Type B pancreatic cell (in vitro differentiated cells): ENCODE measurements at places on chromosomes 16 and 17. TPM values are rescaled to one million over a fixed set of nuclear protein-coding genes. Genes with fewer than 3 reads are reported as not detected.
A peak's percentile ranks its signal among the peaks of the same experiment; 100 is the strongest.

DNA sequence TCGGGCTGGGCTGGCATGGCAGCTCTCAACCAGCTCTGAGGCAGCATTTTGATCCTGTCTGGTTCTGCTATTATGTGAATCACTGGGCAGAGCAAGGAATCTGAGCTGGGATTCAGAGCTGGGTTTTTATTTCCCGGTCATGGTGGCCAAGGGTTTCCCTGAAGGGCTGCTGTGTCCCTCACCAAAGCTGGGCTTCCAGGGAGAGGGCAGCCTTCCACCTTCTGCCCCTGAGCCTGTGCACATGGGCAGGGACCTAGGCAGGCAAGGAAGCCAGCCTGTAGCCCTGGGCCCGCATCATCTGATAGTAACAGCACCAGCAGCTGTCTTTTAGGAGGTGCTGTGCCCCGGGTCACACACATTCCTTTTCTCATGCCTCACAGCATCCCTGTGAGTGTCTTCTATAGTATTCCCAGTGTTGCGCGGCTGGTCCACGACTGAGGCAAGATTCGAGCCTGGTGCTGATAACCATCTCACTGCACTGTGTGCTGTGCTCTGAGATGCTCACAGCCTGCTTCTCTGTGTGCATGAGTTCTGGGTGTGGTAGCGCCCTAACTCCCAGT is 85.3 kb upstream of the PLCG2 start:
- DNase-seq = no peak
- peaks cover 21% of the 10 kb centered on the region for H3K36me3 ChIP-seq
- H3K27ac ChIP-seq = peak overlapping the region; percentile 46
- H3K4me3 ChIP-seq = no peak overlapping the region

- no peak overlapping the region for H3K27ac ChIP-seq
- peaks cover 4% of the 10 kb centered on the region for H3K36me3 ChIP-seq
- H3K4me3 ChIP-seq = no peak overlapping the region
- peaks cover 7% of the 10 kb centered on the region for H3K4me1 ChIP-seq
- DNase-seq = no peak
- H3K27me3 ChIP-seq = peaks cover 16% of the 10 kb centered on the region
Measured at GRCh38 chr17:76940738-76941350, 72.6 kb downstream of the MGAT5B start.

- H3K27ac ChIP-seq = peak overlapping the region; percentile 9
- H3K27me3 ChIP-seq = peaks cover 3% of the 10 kb centered on the region
- H3K36me3 ChIP-seq = no peaks in the 10 kb centered on the region
- H3K4me3 ChIP-seq = no peak overlapping the region
- DNase-seq = no peak
Measured at GRCh38 chr16:11615748-11616447, 29.2 kb upstream of the LITAF start.

GRCh38 chr17:78517421-78517820 is 59.8 kb downstream of the DNAH17 start:
- no peak for DNase-seq
- H3K4me3 ChIP-seq = no peak overlapping the region
- H3K36me3 ChIP-seq = no peaks in the 10 kb centered on the region
- H3K27me3 ChIP-seq = no peaks in the 10 kb centered on the region

GRCh38 chr17:82348866-82349265 is 10.2 kb upstream of the TEX19 start:
- no peak for DNase-seq
- peaks cover 3% of the 10 kb centered on the region for H3K27me3 ChIP-seq
- H3K4me3 ChIP-seq = no peak overlapping the region
- H3K36me3 ChIP-seq = no peaks in the 10 kb centered on the region

- no peak overlapping the region for H3K4me3 ChIP-seq
- no peaks in the 10 kb centered on the region for H3K4me1 ChIP-seq
- H3K36me3 ChIP-seq = no peaks in the 10 kb centered on the region
- DNase-seq = no peak
Measured at GRCh38 chr16:24208710-24209109, 47.4 kb upstream of the CACNG3 start.

DNA sequence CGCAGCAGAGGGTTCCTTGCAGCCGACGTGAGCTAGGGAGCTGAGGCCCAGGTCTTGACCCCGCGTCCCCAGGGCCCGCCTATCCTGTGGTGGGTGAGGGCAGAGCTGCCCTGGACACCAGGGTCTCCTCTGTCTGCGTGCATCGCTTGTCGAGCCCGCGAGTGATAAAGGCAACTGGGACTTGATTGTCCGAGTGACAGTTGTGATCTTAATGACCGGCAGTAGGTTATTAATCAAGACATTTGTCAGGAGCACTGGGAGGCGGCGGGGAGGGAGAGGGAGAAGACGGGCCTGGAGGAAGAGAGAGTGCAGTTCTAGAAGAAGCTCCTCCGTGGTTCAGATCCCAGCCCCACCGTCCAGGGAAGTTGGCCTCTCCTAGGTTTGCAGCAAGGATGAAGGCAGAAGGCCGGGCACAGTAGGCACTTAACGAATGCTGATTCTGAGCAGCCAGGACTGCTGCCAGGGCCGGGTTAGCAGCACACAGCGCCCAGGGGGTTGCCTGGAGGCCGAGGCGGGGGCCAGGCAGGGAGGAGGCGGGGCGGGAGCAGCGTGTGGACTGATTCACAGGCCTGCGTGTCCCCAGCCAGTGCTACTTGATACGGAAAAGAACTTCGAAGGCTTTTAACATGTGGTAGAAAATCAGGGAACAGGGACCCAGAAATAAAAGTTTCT is 11.3 kb upstream of the GSE1 start:
- no peak for DNase-seq
- no peaks in the 10 kb centered on the region for H3K36me3 ChIP-seq
- H3K27me3 ChIP-seq = no peaks in the 10 kb centered on the region
- H3K27ac ChIP-seq = peak overlapping the region; percentile 29

DNA sequence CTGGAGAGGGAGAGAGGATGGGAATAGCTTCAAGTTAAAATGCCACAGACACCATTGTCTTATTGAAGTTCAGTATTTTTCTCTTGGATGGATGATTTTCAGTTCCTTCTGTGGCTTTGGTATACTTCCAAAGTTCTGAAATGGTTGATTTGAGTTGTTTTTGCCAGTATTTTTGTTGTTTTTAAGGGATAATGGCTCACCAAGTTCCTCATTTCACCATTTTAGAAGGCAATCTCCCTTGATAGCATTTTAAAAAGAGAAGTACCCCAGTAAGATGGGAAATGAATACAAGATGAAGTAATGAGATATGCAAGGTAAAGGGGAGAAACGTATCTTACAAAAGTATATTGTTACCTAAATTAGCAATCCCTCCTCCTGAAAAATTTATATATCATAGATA is 18.5 kb upstream of the SPDYE4 start:
- no peaks in the 10 kb centered on the region for H3K4me1 ChIP-seq
- no peaks in the 10 kb centered on the region for H3K36me3 ChIP-seq
- no peak for DNase-seq

GRCh38 chr16:12557786-12558185 is 245.9 kb downstream of the CPPED1 start:
- no peak overlapping the region for H3K4me3 ChIP-seq
- no peaks in the 10 kb centered on the region for H3K27me3 ChIP-seq
- H3K27ac ChIP-seq = no peak overlapping the region
- DNase-seq = no peak
- H3K36me3 ChIP-seq = no peaks in the 10 kb centered on the region

- peaks cover 13% of the 10 kb centered on the region for H3K4me1 ChIP-seq
- H3K27ac ChIP-seq = no peak overlapping the region
- H3K27me3 ChIP-seq = no peaks in the 10 kb centered on the region
Measured at GRCh38 chr16:85733155-85733838, 17.6 kb downstream of the C16orf74 start.

DNA sequence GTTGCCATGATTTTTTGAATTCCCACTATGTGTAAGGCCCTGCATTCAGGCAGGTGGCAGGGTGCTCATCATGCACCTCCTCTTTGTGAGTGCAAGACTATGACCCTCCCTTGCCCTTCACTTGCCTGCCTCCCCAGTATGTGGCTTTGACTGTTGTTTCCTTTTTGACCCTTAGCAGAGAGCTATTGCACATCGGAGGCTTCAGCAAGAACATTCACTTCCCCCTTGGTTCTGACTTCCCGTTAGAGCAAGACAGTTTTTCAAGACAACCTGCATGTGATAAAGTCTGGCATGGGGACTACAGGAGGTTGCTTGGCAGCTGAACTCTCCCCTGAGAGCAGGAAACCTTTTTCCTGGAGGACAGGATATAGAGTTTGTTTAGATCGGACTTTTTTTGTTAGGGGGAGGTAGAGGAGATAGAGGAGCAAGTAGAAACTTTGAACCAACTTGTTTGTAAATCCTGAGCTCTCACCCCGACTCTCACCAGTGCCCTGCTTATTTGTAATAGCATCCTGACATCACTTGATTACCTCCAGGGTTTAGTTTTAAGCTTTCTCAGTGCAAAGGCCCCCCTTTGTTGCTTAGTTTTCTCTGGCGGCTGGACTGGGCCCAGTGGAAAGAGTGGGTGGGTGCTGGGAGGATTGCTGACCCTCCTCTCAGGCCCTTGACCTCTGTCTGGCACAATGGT is 34.3 kb downstream of the LIMD2 start:
- H3K36me3 ChIP-seq = peaks cover 6% of the 10 kb centered on the region
- no peak overlapping the region for H3K27ac ChIP-seq
- no peak overlapping the region for H3K4me3 ChIP-seq
- no peaks in the 10 kb centered on the region for H3K27me3 ChIP-seq
- H3K4me1 ChIP-seq = no peaks in the 10 kb centered on the region

DNA sequence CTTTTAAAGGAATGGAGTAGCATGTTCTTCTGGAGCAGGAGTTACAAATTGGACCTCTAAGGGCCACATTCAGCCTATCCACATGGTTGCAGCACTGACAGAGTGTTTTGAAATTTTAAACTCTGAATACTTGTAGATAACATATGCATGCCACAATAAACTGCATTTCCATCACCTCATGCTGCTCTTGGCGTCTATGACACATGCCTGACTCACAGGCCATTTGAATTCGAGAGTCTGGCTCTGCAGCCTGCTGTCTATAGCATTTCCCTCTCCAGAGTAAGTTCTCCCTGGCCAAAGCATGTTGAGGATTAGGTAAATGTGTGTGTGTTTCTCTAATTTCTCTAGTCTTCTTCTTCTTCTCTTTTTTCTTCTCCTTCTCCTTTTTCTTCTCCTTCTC is 28.7 kb upstream of the MYOCD start:
- DNase-seq = no peak
- no peaks in the 10 kb centered on the region for H3K4me1 ChIP-seq
- no peaks in the 10 kb centered on the region for H3K36me3 ChIP-seq
- H3K27me3 ChIP-seq = peaks cover 36% of the 10 kb centered on the region
- no peak overlapping the region for H3K4me3 ChIP-seq

- H3K4me1 ChIP-seq = peaks cover 27% of the 10 kb centered on the region
- no peak overlapping the region for H3K4me3 ChIP-seq
- no peak for DNase-seq
- no peak overlapping the region for H3K27ac ChIP-seq
- H3K36me3 ChIP-seq = peaks cover 5% of the 10 kb centered on the region
Measured at GRCh38 chr17:82845163-82845807, 5.5 kb upstream of the ZNF750 start.

Gene RDM1
- 3.9 and 4.4 TPM in 2 replicates for total RNA-seq

Gene YPEL3
- total RNA-seq = 37.9 and 61.9 TPM in 2 replicates

Gene KRTAP4-9
- not detected in 2 replicates for total RNA-seq

Gene SLC13A2
- 1.2 and 8.7 TPM in 2 replicates for total RNA-seq

Gene GAST
- total RNA-seq = 119 and 193 TPM in 2 replicates

Gene TSNAXIP1
- total RNA-seq = 3.9 and 7.2 TPM in 2 replicates

Gene MIF4GD
- total RNA-seq = 11.9 and 16.6 TPM in 2 replicates

Gene CDK3
- total RNA-seq = 11.5 and 14.1 TPM in 2 replicates

Gene TEX2
- 20.4 and 23.3 TPM in 2 replicates for total RNA-seq

Gene MPHOSPH6
- 23.8 and 28.4 TPM in 2 replicates for total RNA-seq
